ENCODE measurements at places on chromosomes 1 and 21.

- DNase-seq, result no peak
Measured at GRCh38 chr1:43381612-43382011, 8.0 kb downstream of the MED8 start.

DNA sequence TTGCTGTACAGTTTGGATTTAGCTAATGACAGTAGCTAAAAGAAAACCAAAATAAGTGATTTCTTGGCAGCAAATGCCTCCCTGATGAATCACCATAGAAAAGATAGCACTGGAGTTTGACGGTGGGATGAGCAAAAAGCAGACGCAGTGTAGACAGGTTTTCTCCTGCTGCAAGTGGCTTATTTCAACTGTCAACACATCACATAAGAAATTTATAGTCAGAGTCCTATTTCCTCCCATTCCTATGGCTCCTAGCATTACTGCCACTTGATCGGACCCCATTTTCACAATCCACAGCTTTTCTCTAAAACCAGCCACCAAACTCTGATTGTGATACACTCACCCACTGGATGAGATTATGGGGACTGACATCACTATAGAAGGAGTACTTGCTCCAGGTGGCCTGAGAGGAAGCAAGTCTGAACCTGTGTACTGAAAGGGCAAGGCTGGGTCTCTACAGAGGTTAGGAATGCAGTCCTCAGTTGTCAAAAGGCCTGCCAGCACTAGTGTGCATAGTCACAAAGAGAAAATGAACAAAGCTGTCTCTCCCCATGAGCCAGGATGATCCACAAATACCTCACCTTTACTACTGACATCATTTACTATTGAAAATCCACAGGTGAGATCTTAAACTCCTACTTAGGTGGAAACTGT is 359.8 kb downstream of the LTN1 start:
- no peak for DNase-seq

- peak; percentile 73 for DNase-seq
Measured at GRCh38 chr21:34996304-34997101, 52.6 kb downstream of the RUNX1 start.

DNA sequence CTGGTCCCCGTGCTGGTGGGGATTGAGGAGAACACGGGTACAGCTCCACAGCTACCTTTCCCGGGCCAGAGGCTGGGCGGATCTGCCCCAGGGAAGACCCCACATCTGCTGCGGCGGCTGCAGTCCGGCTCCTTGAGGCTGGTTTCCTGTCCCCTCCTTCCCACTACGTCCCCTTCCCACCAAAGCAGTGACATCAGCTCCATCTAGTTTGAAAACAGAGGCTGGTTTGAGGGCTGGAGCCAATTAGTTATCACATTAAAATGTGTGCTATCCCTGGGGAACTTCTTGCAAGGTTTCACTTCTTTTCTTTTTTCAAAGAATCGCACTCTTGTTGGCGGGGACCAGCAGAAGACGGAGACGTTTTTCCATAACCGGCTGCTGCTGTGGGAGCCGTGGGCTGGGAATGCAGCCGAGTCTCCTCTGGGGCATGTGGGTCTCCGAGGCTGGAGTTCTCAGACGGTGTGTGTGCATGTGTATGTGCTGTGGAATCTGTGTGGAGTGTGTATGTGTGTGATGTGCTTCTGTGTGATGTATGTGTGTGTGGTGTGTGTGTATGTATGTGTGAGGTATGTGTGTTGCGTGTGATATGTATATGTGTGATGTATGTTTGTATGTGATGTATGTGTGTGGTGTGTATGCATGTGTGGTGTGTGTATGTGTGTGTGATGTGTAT is 8.9 kb upstream of the PCBP3 start:
- no peak for DNase-seq

DNA sequence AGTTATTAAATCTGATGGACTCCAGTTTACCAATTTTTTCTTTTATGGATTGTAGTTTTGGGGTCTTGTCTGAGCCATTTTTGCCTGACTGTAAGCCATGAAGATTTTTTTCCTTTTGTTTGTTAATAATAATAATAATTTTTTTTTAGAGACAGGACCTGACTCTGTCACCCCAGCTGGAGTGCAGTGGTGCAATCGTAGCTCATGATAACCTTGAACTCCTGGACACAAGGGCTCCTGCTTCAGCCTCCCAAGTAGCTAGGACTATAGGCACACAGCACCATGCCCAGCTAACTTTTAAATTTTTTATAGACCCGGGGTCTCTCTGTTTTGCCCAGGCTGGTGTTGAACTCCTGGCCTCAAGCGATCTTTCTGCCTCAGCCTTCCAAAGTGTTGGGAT is 6.3 kb downstream of the PTBP2 start:
- DNase-seq, result no peak

DNA sequence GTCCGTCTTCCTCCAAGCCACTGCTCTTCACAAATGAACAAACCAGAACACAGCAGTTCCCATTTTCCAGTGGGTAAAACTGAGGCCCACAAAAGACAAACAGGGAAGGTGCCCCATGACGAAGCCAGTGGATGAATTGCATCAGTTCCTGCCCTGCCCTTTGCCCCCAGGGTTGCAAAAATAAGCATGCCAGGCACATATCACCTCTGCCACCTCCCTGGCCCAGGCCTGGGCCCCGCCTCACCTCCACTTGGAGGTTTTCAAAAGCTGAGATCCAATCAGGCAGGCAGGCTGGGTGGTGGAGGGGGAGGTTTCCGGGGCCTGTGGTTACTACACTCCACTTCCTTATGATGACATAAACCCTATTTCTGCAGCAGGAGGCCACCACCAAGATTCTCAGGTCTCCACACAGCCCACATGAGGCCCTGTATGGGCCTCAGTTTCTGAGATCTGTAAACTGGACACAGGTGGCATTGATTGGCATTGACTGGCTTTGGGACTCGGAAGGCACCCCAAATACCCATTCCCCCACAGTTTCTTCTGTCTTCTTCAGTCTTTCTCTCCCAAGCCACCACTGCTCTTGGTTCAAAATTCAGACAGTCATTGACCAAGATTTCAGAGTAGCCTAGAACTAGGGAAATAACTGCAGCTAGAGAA is 4.1 kb downstream of the KIF21B start:
- peak; percentile 63 for DNase-seq

- no peak for DNase-seq
Measured at GRCh38 chr1:177983482-177984135, 13.8 kb upstream of the SEC16B start.

DNA sequence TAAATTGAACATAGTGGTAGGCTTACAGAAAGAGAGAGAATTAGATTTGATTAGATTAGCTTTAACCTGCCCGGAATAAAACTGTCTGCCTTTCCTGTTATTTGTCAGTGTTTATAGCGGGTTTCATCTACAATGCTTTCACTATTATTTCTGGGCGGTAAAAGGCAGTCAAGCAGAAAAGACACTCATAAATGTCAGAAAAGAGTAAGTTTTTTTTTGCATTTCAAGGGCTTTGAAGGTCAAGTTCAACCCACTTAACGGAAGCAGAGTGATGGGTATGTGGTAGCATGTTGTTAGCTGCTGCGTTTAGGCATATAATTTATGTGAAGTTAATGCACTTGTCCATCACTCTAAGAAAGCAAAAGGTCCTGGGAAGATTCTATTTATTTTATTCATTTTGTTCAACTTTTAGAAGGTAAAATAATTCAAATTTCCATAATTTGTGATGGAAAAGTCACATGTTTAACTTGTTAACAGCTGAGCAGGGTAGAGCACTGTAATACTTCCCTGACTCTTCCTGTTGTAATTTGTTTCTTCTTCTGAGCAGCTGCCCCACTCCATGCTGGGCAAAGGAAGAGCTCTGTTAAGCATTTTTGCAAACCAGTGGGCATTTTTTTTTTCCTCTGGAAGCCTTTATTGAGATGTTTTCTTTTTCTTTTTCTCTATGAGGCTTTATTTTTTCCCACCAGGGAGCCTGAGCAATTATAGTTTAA is 220.1 kb downstream of the ST6GALNAC3 start:
- no peak for DNase-seq

- DNase-seq, result no peak
Measured at GRCh38 chr21:39518055-39518846, 66.5 kb downstream of the SH3BGR start.

- DNase-seq, result no peak
Measured at GRCh38 chr1:61907102-61907501, 164.8 kb downstream of the PATJ start.

DNA sequence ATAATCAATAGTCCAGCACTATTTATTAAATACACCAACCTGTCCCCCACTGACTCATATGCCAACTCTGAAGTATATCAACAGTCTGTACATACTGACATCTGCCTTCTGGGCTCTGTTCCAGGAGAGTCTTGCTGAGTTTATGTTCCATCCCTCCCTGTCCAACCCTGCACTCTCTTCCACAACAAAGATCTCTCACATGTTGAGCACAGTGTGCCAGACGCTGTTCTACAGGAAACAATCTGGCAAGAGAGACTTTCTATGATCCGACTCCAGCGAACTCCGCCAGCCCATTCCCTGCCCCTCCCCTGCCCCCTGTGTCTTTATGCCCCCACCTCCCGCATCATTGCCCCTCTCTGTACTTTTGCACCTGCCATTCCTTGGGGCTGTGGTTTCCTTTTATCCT is 3.4 kb downstream of the LACTBL1 start:
- DNase-seq, result no peak

- no peak for DNase-seq
Measured at GRCh38 chr1:162171111-162171510, 101.6 kb downstream of the NOS1AP start.

DNA sequence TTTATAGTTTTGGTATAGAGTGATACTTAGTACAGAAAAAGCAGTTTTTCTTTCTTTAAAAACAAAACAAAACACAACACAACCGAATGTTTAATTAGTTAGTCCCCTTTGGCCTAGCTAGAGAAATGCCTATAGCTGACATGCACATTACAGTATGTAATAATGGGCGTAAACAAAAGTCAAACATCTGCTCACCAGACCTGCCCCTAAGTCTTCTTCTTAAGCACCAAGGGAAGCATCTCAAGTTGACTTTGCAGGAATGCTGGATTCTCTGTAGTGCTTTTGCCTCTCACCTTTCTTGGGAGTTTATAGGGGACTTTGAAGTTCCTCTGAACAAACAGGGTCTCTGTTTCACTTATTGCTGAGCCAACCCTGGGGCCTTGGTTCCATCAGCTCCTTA is 143.7 kb downstream of the TM2D1 start:
- DNase-seq, result no peak

DNA sequence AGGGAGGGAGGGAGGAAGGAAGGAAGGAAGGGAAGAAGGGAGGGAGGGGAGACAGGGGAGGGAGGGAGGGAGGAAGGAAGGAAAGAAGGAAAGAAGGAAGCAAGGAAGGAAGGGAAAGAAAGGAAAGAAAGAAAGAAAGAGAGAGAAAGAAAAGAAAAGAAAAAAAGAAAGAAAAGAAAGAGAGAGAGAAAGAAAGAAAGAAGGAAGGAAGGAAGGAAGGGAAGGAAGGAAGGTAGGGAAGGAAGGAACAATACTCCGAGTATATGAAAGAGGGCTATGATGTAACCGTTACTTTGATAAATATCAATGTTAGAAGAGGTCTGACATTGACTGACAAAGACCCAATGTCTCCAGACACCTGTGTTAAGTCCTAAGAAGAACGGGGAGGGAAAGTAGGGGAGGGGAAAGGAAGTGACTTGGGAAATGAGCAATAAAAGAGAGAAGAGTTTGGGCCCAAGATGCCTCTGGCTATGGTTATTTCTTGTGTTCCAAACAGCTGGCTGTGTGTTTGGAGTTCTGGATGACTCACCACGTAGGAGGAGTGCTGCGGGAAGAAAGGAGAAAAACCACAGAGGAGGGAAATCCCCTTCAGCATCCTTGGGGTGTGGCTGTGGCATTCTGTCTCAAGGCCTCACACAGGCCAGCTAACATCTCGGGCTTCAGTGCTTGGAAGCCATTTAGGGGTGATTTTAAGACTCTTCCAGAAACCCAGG is 37.0 kb upstream of the RXRG start:
- DNase-seq, result no peak

GRCh38 chr21:45176141-45176540 is 101.8 kb downstream of the ADARB1 start:
- no peak for DNase-seq
